ENCODE measurements at places on chromosomes 6 and 20.

DNA sequence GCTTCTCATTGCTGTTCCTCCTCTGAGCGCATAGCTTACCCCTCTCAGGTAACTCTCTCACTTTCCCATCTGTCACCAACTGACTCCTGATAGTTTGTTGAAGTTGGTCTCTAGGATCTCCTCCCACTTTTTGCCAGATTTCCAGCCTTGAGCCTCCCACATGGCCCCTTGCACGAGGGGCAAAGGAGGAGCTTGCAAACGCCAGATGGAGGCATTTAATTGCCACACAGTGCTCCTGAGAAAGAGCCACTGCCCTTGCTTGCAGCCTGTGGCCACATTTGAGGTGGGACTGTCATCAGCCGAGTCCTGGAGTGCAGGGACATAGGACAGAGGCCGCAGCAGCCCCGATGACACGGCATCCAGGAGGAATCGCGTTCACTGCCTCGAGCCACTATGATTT lies 348.7 kb downstream of the SMOC2 start:
- DNase-seq: no peak

GRCh38 chr6:26345832-26346231 lies 19.2 kb upstream of the BTN3A2 start:
- no peak for DNase-seq

GRCh38 chr6:100435299-100435698 lies 29.4 kb downstream of the SIM1 start:
- no peak for DNase-seq

GRCh38 chr6:34987506-34987905 lies 98.5 kb downstream of the ANKS1A start:
- DNase-seq: no peak

DNA sequence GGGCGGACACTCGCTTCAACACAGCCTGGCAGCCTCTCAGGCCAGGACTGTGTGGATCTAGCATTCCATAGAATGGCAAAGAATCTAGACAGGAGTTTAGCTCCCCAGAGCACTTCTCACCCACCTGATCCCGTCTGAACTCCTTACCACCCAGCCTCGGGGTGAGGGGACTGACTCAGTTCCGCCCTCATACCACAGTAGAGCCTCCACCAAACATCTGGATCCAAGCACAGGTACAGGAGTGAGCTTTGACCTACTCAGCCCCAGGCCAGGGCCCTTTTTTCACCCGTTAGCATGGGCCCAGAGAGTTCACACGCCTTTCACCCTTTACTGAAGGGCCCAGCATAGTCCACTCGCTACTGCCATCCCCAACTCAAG lies 715 bp downstream of the PSMF1 start:
- DNase-seq: no peak

DNA sequence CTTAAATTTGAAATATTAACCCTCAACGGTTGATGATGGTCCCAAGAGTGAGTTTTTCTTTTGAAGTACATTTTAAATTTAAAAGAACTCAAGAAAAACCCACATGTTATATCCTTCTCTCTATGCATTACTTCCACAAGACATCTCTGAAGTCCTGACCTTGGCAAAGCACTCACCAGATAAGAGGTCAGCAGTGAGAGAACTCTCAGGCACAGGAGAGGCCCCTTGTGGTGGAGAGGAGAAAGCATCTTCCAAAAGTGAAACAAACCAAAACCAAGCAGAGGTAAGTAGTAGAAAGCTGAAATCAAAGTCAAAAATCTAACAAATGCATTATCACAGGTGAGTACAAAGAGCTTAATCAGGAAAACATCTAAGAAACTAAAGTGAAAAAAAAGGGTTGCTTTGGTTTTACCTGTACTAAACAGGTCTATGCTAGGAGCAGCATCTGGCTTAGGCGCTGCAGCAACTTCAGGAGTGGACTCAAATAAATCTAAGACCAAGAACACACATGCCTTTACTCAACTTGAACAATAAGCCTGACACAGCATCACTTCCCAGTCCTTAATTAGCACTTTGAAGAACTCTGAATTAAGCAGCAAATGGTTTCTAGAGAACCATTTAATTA lies 80.5 kb downstream of the PRSS35 start:
- peak; percentile 4 for DNase-seq

DNA sequence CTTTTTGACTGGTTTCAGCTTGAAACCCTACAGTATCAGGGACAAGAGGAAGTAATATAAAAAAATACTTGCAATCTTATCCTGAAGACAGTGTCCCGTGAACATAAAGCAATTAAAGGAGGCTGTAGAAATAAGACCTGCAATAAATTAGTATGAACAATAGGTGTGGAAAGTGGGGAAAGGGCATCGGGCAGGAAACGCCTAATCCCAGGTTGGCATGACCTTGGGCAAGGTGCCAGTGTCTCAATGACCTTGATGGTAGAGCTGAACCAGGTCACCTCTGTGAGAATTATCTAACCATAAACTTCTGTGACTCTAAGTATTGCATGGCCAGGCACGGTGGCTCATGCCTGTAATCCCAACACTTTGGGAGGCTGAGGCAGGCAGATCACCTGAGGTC lies 115.2 kb downstream of the LY86 start:
- DNase-seq: no peak

GRCh38 chr20:46368902-46369268 lies 37.5 kb downstream of the ELMO2 start:
- DNase-seq: no peak

GRCh38 chr20:59810449-59811187 lies 122.8 kb downstream of the SYCP2 start:
- DNase-seq: no peak

DNA sequence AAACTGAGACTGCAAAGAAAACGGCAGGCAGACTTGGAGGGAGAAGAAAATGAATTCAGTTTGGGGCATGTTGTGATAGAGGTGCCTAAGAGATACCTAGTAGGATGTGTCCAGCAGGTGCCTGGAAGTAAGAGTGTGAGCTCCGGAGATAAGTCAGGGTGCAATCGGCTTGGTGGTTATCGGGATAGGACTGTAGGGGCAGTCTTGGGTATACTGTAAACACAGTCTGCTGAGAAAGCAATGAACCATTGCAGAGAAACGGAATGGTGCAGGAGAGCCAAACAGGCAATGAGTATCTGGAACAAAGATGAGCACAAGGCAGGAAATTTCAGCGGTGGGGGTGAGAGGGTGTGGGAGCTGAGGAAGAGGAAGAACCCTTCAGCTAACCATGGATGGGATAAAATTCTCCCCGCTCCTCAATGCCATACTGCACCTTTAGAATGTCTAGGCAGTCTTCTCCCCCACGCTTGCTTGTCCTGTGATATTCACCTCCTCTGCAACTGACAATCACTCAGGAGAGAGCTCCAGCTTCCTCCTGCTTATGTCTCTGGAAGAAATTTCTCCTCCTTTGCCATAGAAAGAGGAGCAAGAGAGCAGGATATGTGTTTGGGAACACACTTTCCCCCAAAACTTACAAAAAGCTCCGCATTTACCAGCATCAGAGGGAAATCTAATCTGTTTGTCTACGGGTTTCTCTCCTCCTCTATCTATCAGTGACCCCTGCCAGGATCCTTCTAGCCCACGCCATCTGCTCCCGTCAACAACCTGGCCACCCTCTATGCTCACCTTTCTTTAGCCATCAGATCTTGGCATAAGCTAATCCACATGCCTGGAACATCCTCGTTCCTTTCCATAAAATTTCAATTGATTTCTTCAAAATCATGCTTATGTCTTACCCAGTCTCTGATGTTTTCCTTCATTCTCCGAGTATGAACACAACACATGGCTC lies 381.7 kb upstream of the JARID2 start:
- DNase-seq: no peak

GRCh38 chr6:2072453-2072852 lies 173.0 kb downstream of the GMDS start:
- DNase-seq: no peak

DNA sequence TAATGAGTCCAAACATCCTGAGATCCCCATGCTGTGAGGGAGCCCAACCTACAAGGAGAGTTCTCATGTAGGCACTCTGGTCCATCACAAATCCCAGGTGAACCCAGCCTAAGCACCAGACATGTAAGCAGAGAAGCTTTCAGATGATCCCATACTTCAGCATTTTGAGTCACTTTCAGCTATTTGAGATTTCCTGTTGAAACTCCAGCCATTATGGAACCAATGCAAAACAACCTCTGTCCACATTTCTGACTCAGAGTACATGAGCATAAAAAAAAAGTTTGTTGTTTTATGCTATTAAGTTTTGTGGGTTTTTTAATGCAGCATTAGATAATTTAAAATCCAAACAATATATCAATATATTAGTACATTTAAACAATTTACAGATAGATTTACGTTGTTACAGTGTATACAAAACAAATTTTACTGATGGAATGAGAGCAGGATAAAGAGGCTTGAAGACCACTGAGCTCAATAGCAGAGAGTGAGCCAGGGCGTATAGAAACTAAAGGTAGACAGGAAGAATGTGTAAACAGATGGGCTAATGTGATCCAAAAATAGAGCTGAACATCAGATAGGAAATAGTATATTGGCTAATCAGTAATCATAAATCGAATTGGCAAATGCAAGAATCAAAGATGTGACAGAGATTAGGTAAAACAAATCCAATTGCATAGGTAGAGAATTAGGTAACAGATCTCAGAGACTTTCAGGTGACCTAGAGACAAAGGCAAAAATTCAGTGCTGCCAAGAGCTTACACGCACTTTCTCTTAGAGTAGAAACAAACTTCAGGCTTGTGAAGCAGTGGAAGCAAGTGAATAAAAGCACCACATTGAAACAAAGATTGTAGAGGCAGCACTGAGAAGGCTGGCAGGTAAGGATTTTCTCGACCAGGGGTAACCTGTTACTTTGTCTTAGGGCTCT lies 36.2 kb upstream of the PLCB1 start:
- no peak for DNase-seq

GRCh38 chr20:61422636-61423425 lies 170.8 kb downstream of the CDH4 start:
- no peak for DNase-seq

DNA sequence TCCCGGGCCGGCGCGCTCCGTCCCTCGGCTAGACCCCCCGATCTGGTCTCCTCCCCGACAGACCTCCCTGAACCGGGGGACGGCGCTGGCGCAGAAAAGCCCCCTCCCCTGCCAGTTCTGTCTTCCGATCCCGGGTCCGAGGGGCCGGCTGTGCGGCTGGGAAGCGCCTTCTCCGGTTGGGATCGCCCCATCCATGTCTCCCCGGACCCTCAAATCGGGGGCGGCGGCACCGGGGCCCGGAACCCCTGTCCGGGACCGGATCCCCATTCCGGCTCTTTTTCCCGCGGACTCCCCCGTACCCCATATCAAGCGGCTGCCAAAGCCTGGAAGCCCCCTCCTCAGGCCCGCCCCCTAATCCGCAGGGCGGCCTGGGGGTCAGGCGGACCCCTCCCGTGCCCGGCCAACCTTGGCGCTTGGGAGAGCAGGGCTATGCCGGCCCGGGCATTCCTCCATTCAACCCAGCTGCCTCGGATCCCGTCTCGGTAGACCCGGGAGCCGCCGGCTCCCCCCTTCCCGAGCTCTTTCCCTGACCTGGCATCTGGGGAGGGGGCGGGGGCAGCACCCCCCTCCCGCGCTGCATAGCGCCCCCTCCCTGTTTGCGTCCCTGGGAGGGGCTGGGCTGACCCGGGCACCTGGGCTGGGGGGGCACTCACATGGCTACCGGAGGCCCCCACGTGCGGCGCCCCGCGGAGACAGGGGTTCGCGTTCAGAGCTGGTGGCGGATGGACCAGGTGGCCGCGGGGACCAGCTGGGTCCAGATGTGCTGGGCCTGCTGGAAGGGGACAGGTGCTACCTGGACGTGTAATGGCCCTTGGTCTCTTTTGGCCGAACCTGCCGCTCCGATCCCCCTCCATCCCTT lies 643 bp downstream of the DLGAP4 start:
- no peak for DNase-seq

GRCh38 chr6:156883497-156884252 lies 106.5 kb downstream of the ARID1B start:
- no peak for DNase-seq

DNA sequence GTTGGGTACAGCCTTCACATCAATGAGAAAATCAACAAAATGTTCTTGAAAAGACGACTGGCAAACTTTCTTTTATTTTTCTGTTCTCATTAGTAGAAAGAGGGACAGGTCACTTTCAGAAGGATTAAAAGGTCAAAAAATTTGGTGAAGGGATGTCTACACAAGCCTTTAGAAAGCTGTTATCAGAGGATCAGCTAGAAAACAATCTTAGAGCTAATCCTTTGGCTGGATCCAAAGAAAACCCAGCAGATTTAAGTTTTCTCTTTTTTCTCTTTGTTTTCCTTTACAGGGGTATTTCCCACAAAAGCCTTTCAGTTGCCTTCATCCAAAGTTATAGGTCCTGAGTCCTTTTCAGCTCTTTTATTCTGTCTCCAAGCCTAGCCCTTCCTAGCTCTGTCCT lies 57.3 kb upstream of the EDN1 start:
- DNase-seq: no peak

DNA sequence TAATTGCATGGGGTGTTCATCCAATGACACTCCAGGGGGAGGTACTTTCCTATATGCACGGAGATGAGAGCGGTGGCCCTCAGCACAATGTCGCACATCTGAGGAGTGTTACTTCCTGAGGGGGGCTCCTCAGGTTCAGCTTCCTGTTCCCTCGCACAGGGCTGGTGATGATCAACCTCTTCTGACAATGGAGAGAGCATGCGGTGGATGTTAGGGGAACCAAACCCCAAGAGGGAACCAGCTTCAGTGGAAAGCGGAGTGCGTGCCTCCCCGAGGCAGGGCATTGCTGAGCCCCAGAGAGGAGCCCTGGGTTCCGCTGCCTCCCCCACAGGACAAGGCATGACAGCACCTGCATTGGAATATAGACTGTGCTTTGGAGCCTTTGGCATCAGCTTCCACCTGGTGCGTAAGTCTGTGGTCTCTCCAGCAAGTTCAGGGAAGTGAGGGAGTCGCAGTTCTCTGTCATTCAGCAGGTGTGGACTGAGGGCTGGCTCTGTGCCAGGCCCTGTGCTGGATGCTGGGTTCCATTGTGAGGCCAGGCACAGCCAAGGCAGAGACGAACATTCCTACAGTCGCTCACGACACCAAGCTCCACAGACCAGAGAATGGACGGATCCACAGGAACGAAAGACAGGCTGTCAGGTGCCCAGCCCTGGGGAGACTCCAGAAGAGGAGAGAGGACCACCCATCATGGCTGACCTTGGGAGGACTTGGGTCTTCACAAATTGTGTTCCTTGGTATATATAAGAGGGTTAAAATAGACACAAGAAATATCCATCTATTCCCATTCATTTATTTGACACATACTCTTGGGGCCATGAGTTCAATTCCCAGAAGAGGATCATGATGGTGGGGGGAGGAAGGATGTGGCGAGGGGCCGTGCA lies 3.9 kb upstream of the ZNF831 start:
- DNase-seq: peak; percentile 77

GRCh38 chr6:169724494-169725124 lies at the start of gene PHF10:
Gene PHF10 (minus strand): TSS chr6:169724500. CDS start chr6:169723931, 569 bp downstream.
- DNase-seq: peak; percentile 61

DNA sequence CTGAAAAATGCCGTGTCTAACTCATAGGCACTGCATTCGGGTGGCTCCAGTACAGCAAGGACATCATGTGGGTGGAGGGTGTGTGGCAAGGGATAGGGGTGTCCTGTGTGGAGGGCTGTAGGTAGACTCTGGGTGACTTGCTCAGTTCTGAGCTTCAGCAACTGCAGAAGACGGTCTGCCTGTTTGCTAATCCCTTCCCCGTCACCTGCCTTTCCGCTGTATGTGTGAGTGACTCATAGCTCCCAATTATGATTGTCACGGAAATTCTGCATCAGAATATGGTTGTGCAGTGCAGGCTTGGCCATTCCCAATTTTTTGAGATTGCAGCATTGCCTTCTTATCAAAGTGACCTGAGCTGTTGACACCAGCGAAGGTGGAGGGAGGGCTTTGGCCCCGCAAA lies 174.3 kb downstream of the CDH4 start:
- DNase-seq: no peak
